ENCODE measurements at places on chromosomes 6 and 20.
A peak's percentile ranks its signal among the peaks of the same experiment; 100 is the strongest.

- DNase-seq: no peak
These were observed 7.6 kb downstream of the PRND start for GRCh38 chr20:4729265-4729664.

DNA sequence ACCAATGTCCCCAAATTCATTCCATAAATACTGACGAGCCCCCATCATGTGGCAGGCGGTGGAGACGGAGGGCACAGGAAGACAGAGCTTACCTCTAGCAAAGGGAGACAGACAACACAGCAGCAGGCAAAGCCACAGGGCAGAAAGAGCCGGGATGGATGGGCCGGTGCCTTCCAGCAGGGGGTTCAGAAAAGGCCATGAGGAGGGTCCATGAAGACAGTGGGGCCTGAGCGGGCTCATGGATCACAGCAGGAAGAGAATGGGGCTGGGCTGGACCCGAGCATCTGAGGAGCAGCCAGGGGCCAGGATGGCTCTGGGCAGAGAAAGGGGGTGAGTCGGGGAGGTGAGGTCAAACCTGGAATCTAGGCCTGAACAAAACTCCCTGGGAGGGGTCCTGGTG is 42.0 kb downstream of the PREX1 start:
- no peak for DNase-seq

- no peak for DNase-seq
These were observed 208.6 kb upstream of the MCHR2 start for GRCh38 chr6:100202417-100203194.

- DNase-seq: peak; percentile 30
These were observed 22.3 kb downstream of the BNIP5 start for GRCh38 chr6:36314221-36315014.

DNA sequence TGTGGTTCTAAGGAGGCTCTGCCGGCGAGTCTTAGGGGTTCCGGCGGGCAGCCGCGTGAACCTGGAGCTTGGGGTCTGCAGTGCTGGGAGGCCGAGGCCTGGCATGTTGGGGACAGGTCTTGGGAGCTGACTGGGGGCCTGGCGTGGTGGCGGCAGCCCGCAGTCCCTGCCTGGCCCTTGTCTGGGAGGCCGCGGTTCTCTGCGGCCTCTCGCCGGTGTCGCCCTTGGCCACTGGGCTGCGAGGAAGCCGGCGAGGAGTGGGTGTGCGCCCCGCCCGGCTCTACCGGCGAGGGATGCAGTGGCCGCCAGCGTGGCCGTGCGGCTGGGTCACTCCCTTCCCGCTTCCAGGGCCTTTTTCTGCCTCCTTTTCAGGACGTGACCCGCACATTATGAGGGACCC is 36.3 kb downstream of the IGF2R start:
- no peak for DNase-seq

- DNase-seq: no peak
These were observed 136.0 kb downstream of the MTHFD1L start for GRCh38 chr6:151001387-151002056.

DNA sequence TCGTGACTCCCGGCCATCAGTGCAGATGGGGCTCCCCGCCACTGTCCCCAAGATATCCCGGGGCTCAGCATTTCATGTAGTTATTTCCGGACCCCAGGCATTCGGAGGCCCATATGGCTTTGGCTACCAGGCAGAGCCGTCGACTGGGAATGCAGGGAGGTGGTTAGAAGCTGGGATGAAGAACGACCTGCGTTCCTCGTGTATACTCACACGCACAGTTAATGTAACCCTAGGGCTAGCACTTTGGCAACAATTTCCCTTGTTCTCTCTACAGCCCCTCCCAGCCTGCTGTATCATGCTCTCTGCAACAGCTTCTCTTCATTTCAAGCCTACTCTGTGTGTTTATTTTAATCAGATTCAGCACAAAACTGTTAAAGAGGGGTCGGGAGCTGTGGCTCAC is 240.4 kb downstream of the MYLK4 start:
- no peak for DNase-seq

GRCh38 chr6:23403460-23403859 is 722.6 kb upstream of the NRSN1 start:
- no peak for DNase-seq

- no peak for DNase-seq
These were observed 53.7 kb upstream of the TMX4 start for GRCh38 chr20:8073024-8073832.

DNA sequence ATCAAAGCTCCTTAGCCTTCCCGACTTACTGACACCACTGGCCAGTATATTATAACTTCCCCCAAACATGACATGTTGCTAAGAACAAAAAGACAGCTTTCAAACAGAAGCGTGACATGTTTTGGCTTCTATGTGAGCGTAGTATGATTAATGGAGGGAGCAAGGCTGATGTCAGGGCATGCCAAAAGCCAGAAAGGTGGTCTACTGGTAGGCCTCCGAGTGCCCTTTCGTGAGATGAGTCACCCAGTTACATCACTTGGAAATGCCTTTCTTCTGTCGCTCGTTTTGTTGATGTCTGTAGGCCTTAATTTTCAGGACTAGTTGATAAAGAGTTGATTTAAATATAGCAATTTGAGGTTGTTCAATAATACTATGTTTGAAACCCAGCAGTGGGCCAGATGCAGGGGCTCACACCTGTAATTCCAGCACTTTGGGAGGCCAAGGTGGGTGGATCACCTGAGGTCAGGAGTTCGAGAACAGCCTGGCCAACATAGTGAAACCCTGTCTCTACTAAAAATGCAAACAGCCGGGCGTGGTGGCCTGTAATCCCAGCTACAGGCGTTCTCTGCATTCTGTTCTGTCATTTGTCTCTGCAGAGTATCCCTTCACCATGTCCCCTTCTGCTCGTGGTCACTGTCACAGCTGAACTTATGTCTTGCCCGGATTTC is 53.3 kb downstream of the CNKSR3 start:
- no peak for DNase-seq

GRCh38 chr6:33621711-33622388 is 728 bp downstream of the ITPR3 start:
- DNase-seq: no peak

DNA sequence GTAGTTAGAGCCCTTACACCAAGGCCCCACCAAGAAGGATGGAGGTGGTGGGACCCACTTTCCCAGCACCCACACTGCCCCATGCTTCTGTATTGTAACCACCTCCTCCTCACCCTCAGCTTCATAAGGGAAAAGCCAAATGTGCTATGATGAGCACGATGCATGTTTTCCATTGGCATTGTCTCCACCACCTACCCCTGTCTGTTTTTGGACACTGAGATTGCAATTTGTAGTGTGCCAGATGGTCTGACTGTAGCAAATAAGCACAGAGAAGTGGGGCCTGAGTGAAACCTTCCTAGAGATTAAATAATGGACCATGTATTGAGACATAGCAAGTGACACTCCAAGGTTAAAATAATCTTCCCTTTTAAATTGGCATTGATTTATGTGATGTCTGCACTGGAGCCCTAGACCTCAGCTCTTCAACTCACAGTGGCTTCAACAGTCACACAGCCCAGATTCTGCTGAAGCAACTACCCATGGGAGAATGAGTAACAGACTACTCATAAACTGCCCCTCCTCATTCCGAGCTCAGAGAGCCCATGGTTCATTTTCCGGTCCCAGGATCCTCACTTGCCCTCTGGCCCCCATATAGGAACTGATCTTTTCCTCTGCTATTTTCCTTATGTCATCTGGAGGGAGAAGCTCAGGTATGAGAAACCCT is 177.9 kb downstream of the COL9A1 start:
- DNase-seq: no peak

DNA sequence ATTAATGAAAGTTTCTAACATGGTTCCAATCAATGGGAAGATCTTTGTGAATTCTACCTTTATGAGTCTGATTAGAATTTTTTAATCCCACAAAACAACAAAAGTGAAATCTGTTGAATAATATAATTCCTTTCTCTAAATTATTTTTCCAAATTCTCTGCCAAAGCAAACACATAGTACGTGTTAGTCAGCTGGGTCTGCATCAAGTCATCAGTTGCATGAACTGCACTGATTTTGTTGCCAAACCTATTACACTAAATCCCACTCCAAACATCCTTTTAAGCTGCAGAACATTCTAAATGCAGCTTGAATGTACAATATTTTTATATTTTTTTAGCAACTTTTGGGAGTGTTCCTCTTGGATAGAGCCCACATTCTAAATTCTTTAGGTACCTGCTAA is 199.0 kb upstream of the HSF2 start:
- no peak for DNase-seq

DNA sequence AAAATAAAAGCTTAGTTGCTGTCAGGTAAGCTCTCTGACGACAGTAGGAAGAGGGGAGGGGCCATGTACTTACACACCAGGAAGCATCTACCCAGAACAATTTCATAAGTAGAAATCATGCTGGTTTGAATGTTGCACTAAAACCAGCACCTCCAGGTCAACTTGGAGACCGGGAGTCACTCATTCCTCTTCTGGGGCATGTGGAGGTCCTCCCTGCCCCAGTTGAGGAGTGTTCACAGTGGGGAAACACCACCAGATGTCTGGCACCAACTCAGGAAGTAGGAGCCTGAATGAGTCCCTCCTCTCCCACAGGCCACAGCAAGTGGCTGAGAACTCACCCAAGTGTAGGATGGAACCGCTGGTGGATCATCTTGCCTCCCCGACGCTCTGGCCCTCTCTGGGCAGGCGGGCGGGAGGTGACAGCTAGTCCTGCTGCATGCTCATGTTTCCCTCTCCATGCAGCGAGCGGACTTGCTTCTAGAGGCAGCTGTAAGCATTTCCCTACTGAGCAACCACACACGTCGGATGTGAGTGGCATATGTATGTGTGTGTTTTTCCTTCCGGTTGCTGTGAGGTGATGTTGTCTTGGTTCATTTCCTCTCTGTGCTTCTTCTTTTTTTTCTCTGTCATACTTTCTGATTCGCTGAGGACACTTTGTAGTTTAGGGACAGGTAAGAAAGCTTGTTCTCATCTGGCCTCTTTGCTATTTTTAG is 149.5 kb upstream of the NEDD9 start:
- DNase-seq: no peak

DNA sequence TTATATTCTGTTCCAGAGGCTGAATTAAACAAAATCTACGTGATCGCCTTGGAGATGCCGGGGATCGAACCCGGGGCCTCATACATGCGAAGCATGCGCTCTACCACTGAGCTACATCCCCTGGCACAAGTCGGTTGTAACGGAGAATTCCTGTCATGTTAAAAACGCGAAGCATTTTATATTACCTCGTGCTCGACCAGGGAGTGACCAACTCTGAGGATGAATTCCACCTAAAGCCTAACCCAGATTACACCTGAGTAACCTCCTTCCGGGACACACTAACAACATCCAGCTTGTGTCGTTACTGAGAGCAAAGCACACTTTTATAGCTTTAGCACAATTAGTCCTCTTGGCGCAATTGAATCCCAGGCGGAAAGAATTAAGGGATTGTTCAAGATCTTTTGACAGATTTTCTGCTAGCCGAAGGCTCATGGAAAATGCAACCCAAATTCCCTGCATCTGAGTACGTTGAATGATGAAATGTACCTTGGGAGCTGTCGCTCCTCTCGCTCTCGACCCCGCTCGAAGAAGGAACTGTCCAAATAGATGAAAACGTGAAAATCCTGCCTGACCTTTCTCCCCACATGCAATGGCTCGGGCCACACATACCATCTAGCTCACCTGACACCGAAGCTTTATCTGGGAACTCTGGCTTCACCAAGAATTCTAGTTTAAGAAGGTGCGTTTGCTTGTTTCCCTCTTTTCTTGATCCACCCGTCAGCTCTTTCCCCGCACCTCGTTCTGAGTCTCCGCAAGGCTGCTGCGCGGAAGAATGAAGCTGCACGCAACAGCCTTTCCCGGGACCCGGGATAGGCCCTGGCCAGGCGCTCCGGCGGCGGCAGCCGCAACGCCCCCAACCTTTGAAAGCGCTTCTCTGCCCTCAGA is 148.3 kb downstream of the GPX5 start:
- peak; percentile 75 for DNase-seq

DNA sequence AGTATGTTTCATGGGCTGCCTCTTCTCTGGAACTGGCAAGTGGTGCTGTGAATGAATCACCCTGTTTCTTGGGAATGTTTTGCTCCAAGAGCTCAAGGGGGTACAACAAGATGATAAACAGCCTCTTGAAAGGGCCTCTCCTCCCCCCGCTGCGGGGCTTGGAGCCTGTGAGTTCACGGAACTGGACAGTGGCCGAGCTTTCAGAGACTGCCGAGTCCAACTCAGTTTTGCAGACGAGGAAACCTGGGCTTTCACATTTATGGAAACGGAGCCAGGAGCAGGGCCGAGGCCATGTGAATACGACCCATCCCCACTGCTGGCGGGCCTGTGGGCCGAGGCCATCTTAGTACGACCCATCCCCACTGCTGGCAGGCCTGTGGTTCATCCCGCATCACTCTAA is 18.2 kb upstream of the SRC start:
- DNase-seq: no peak
